ENCODE measurements at places on chromosomes 12 and 14. TPM values are rescaled to one million over a fixed set of nuclear protein-coding genes. Genes with fewer than 3 reads are reported as not detected.

GRCh38 chr12:79058342-79058741 is 193.8 kb downstream of the SYT1 start:
- peak; percentile 21 for DNase-seq

DNA sequence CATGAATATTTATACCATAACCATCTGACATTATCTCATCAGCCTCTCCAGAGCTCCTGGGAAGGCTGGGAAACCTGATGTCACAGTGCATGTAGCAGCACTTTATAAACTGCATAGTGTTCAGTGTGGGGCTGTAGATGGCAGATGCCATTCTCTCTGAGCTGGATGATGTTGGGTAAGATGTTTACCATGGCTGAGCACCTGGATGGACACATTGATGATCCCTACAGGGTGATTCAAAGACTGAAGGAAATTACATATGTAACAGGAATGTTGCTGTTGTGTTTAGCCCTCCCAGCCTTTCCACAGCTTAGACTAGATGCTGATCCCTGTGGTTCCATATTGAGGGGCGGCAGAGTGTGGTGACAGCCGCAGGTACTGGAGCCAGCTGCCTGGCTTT is 37.4 kb downstream of the IFT43 start:
- no peak for DNase-seq

GRCh38 chr14:40447017-40447416 is 1014.8 kb upstream of the FBXO33 start:
- DNase-seq, result peak; percentile 5

DNA sequence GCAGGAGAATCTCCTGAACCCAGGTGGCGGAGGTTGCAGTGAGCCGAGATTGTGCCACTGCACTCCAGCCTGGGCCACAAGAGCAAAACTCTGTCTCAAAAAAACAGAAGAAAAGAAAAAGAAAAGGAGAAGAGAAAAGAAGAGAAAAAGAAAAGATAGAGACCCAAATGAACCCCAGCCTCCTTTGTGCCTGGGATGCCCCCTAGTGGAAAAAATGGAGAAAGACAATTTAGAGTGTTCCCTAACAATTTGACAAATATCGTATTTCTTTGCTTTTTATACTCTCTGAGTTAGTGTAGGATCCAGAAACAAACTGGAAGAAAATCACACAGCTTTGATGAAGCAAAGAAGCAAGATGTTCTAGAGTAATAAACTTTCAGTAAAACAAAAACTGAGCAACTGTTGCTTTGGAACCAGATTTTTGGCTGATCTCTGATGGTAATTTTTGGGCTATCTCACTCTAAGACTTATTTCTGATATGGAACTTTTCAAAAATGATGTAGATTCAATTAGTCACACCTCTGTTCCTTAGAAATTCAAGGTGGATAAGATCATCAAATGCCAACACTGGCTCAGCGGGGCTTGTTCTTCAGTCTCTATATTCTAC is 18.6 kb upstream of the PRKAB1 start:
- DNase-seq, result peak; percentile 58

DNA sequence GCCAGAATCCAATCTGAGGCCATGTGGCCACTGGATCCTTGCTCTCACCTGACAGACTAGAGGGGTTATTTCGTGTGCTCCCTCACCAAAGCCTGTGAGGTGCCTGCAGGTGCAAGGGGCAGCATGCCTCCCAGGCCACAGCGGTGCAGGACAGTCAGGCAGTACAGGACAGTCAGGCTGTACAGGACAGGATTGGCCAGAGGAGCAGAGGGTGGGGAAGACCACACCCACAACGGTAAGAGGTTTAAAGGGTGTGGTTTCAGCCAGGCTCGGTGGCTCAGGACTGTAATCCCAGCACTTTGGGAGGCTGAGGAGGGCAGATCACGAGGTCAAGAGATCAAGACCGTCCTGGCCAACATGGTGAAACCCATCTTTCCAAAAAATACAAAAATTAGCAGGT is 3.1 kb upstream of the BRF1 start:
- no peak for DNase-seq

GRCh38 chr14:20998674-20999366 is at the start of gene SLC39A2:
Gene SLC39A2 (plus strand): TSS chr14:20999293. CDS start chr14:20999447, 154 bp downstream.
- peak; percentile 20 for DNase-seq

GRCh38 chr14:53938136-53938837 is 18.3 kb downstream of the BMP4 start:
- no peak for DNase-seq

- DNase-seq, result no peak
These were observed 43.9 kb upstream of the FBRSL1 start for GRCh38 chr12:132445884-132446632.

DNA sequence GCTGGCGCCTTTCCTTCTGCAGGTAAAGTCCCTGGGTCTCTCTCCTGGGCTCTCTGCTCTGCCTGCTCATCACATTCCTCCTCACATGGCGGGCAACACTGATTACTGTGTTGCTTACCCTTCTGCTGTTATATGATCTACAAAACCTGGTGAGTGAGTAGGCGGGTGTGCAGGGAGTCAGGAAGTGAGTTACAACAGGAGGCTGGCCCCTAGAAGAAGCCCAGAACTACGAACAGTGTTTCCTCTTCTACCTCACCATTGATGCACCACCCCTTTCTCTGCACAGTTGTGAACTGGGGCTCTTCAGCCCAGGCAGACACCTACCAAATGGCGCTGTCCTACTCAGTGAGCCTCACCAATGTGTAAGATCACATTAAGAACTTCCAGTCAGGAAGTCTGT is 4.9 kb upstream of the KLHL33 start:
- DNase-seq, result no peak

DNA sequence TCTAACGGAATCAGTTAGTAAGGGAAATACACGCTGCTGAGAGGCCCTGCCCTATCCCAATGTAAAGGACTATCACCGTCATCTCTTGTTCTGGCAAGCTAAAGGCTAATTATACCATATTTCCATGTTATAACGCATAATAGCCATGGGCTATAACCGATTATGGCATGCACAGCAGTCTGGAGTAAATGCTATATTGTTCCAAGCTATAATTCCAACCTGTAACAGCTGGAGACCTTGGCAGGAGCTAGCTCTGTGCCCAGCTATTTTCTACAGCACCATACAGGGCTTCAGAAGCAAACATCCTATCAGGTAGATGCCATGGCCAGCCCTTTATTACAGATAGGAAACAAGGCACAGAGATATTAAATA is 26.3 kb downstream of the SYNE3 start:
- DNase-seq, result no peak

DNA sequence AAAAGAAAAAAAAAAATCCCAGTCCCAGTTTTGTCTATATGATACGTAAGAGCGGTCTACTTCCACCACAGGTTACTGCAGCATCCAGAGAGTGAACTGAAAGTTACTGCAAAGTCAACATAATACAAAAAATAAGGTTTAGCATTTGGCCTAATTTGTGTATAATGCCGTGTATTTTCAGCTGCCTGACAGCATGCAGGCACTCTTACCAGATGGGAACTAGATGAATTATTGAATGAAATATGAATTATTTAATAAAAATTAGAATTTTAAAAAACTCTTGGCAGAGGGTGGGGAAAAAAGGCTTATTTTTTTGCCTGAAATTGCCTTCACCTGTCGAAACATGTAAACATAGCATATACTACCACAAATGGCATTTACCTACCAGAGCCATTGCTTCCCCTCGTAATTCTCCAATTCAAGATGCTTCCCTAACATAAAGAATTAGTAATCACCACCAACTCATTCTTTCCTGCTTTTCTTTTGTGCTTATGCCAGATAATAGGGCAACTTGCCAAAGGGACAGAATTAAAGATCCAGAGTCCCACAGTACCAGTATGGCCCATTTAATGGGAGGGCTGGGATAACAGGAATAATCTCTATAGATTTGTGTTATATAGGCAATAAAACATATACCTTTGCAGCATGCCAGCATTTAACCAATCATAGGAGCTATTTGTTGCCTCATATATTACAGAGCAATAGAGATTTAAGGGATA is 31.1 kb downstream of the ATF7 start:
- DNase-seq, result no peak

- DNase-seq, result no peak
These were observed 59.2 kb downstream of the ZNF641 start for GRCh38 chr12:48291511-48291910.

- DNase-seq, result peak; percentile 65
These were observed 5.9 kb upstream of the GDF11 start for GRCh38 chr12:55736780-55737580.

DNA sequence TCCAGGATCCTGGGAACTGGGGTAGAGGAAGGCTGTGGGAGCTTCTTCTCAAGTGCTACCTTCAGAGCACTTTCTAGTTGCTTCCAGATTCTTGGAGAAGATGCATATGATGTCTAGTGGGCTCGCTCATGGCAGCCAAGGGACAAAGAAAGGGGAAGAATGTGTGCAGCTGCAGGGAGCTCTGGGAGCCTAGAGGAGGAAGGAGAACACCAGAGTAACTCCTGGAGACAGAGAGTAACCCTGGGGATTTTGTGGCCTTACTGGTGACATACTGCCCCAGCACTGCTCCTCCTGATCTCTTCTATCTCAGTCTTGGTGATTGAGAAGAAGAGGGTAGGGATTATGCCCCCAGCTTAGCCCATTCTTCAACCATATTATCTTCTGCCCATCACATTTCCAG is 10.3 kb upstream of the SP7 start:
- DNase-seq, result no peak

DNA sequence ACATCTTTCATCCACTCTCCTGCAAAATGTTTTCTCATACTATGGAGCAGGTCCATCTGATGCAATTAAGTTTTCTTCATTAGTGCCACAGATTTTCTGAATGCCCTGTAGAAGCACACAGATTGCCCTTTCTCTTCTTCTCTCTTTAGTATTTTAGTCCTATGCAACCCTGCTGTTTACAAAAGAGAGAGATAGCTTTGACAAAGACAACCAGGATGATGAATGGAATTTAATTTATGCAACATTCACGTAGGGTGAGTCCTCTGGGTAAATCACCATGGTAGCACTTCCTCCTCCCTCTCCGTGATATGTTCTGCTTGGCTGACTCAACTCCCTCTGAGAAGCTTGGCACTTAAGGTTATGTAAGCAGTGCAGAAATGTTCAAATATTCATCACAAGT is 400.9 kb upstream of the PDE3A start:
- DNase-seq, result no peak

DNA sequence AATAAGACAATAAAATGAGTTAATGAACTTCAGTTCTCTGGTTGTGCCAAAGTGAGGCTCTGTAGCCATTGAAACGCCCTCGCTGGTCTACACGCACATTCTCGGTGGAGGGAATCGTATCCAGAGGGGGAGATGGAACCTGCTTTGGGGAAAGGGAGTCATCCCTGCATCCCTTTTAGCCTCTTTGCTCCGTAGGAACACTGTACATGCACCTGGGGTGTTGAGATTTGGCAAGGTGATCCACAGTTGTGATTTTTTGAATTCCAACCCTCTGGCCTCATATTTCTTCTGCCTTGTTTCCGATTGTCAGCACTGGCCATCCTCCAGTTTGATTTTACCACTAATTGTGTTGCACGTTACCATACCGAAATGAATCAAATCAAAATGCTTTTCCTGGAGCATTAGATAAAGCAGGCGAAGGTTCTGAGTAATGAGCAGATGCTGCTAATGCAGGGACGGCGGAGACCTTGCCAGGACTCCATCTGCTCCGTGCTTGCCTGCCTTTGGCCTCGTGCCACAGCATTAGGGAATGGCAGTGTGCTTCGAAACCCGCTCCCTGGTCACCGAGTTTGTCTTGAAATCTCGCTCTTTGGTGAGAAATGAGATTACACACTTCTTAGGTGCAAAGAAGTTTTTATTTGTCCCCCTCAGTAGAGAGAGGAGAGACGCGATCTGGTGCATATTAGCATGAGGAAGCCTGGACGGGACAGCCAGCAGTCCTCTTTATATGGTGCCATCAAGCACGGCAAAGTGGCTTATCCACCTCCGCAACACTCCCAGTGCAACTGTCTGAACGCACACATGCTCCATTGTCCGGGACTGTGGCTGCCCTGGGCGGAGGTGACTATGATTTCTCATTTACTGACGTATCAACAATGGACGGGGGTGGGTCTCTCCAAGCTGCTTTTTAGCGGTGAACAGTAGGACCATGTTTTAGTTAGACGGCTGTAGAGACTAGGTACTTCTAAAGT is 59.1 kb downstream of the FBXW8 start:
- DNase-seq, result no peak

- no peak for DNase-seq
These were observed 11.1 kb downstream of the TXNRD1 start for GRCh38 chr12:104226672-104227071.

DNA sequence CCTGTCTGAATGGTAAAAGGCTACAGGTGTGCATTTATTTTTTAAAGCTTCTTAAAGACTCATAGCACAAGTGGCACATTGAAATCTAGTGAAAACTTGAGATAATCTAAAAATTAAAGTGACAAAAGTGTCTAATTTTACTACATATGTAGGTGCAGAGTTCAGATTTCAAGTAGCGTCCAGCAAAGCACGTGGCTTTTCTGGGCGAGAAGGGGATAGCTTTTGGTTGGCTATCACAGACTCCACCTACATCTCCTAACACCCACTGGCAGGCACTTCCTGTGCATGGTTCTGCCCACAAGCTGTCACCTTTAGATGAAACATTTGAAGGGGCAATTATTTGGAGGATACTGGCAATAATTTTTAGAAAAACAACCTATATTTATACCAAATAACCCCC is 1.9 kb upstream of the PITPNM2 start:
- no peak for DNase-seq

DNA sequence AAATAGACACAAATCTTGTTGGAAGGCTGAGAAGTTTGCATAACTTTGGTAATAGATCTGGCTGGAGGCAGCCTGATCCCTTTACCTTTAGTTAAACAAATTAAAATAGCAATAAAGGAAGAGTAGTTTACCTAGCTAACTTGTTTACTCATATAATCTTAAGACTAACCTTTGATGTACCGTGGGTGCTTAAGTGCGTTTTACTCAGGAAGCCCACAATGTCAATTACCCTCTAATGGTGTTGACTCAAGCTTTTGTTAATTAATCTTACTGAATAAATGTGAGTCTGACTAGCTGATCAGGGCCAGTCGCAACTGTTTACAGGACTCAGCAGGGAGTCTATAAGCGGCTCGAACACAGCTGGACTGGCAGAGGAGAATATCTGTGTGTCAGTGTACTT is 51.5 kb downstream of the FAR2 start:
- no peak for DNase-seq

- peak; percentile 7 for DNase-seq
These were observed 82.6 kb upstream of the GTF2A1 start for GRCh38 chr14:81303258-81303935.

GRCh38 chr12:69284131-69284530 is 44.8 kb downstream of the CPSF6 start:
- peak; percentile 85 for DNase-seq

The LMNTD1 gene
- total RNA-seq, result not detected

The SLC17A8 gene
- total RNA-seq, result 0.08 TPM

The TRIM9 gene
- 0.91 TPM for total RNA-seq

The RERG gene
- not detected for total RNA-seq

The OXA1L gene
- 134 TPM for total RNA-seq

The CCDC175 gene
- total RNA-seq, result not detected

The NR4A1 gene
- 9.2 TPM for total RNA-seq

The TBX5 gene
- total RNA-seq, result not detected

The NPFF gene
- total RNA-seq, result 0.43 TPM

The WNT1 gene
- not detected for total RNA-seq

The SLC38A2 gene
- 213 TPM for total RNA-seq

The PKP2 gene
- total RNA-seq, result 5.1 TPM

The HOTAIR gene
- total RNA-seq, result 1.5 TPM

The ACACB gene
- total RNA-seq, result 3.3 TPM

The MYF5 gene
- total RNA-seq, result not detected

The CPNE6 gene
- total RNA-seq, result not detected

Measured in SJCRH30 (cell line).